ENCODE measurements at places on chromosomes 5 and 9.

GRCh38 chr5:1505506-1506241, 18.1 kb downstream of the LPCAT1 start:
- no peak for DNase-seq

- no peak for DNase-seq
These were observed 158.1 kb upstream of the IER5L start for GRCh38 chr9:129336130-129336528.

- DNase-seq = no peak
These were observed 643 bp downstream of the PLEKHG4B start for GRCh38 chr5:92401-93220.

DNA sequence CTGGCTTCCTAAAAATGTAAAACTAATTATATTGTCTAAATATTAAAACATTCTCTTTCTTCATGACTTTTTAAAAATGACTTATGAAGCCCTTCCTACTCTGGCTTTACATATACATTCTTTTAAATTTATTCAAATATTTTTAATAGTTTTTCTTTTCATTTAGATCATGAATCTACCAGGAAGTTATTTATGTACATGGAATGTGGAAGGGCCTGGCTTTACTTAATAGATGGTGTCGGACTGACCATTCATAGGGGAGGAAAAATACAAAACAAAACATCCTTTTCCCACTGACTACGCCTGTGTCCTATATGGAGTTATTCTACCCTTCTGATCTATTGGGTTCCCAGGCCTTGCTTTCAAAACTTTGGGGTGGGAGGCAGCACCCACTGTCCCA, 129.8 kb downstream of the MACROH2A1 start:
- no peak for DNase-seq

- no peak for DNase-seq
These were observed 864.0 kb upstream of the ACO1 start for GRCh38 chr9:31520301-31521085.

All from stimulated activated CD4-positive, alpha-beta T cell treated with anti-CD3 and anti-CD28 coated beads, Interleukin-2, amount 100 ng/mL, for 4 hours (primary cell).